ENCODE measurements at places on chromosomes 2 and 18. TPM values are rescaled to one million over a fixed set of nuclear protein-coding genes. Genes with fewer than 3 reads are reported as not detected.

DNA sequence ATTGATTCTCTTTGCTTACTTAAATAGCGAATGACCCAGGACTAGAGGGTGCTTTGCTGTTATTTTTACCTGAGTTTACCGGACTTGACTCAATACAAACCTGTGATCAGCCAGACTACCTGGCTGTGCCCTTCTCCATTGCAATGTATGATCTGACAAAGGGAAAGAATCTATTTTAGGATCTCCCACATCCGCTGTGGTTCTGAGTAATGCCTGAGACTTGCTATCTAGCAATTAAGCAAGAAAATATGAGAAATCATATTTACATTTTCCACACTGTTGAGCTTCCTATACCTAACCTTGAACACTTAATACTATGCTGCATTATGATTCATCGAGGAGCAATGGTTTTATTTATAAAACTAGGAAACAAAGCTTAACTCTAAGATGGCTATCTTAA, 215.2 kb downstream of the RAD51AP2 start:
- no peak overlapping the region for H3K4me3 ChIP-seq
- no peak for DNase-seq
- no peaks in the 10 kb centered on the region for H3K36me3 ChIP-seq

GRCh38 chr2:185245806-185246205, 492.8 kb upstream of the FSIP2 start:
- H3K4me3 ChIP-seq: no peak overlapping the region
- no peak for DNase-seq
- H3K4me1 ChIP-seq: no peaks in the 10 kb centered on the region
- H3K27me3 ChIP-seq: no peaks in the 10 kb centered on the region

DNA sequence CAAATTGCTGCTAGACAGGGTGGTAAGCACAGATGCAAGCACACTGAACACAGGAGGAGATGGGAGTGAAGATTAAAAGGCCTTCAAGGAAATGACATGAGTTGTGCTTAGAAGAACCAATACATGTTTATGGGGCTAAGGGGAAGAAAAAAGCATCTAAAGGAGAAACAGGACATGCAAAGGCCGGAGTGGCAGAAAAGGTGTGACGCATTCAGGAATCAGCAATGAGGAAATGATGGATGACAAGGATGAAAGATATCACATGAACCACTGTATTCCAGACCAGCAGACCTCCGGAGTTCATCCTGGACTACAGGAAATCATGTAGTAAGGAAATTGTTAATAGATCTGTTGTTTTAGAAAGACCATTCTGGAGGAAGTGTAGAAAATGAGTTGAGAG, 42.8 kb downstream of the PPP4R1 start:
- H3K27me3 ChIP-seq: no peaks in the 10 kb centered on the region
- no peak overlapping the region for H3K4me3 ChIP-seq
- no peaks in the 10 kb centered on the region for H3K36me3 ChIP-seq
- DNase-seq: no peak

GAREM2 gene
- total RNA-seq: 1.2 TPM

DNA sequence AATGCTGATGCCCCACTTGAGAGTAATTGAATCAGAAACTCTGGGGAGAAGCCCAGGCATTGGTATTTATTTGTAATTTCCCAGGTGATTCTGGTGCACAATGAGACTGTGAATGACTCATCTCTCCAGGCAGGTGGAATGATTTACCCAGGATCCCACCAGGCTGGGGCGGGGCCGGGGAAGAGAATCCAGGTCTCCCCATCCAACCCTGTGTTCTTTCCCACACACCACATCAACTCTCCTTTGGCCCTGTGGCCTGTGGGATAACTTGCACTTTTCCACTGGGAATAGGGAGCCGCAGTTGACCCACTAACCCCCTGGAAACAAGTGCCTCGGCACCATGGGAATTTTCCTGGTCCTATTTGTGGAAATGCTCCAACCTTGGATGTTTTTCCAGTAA, 409.8 kb downstream of the ZNF521 start:
- H3K27me3 ChIP-seq: no peaks in the 10 kb centered on the region
- DNase-seq: no peak
- no peak overlapping the region for H3K27ac ChIP-seq
- no peak overlapping the region for H3K4me3 ChIP-seq
- no peaks in the 10 kb centered on the region for H3K36me3 ChIP-seq
- no peaks in the 10 kb centered on the region for H3K4me1 ChIP-seq

ALPP gene
- total RNA-seq: not detected

C1GALT1C1L gene
- not detected for total RNA-seq

DNA sequence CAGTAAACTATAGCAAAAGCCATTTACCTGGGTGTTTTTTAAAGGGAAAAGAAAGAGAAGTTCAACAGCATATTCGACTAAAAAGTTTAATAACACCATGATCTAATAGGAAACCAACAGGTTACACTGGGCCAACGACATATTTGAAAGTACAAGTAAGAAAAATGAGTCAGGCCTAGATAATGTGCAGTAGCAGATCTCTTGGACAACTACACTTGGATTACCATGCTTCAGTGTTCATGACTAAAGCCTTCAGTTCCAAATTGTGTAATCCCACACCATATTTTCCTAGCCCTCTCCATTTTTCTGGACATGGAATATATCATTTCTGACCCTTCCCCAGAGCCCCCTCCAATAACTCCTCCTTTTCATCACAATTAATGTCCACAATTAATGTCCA, 39.1 kb upstream of the FIGN start:
- DNase-seq: no peak
- no peak overlapping the region for H3K27ac ChIP-seq
- no peaks in the 10 kb centered on the region for H3K27me3 ChIP-seq

GRCh38 chr2:233681521-233682099, at the start of gene UGT1A7:
Gene UGT1A7 (plus strand): TSS chr2:233681901. CDS start chr2:233681938, 37 bp downstream.
- H3K4me1 ChIP-seq: no peaks in the 10 kb centered on the region
- DNase-seq: no peak
- H3K27me3 ChIP-seq: no peaks in the 10 kb centered on the region
- H3K4me3 ChIP-seq: no peak within 1 kb of the TSS
- H3K36me3 ChIP-seq: no peaks in the 10 kb centered on the region
- no peak within 1 kb of the TSS for H3K27ac ChIP-seq

- DNase-seq: no peak
- no peak overlapping the region for H3K27ac ChIP-seq
- no peaks in the 10 kb centered on the region for H3K27me3 ChIP-seq
These were observed 574.2 kb downstream of the CCDC85A start for GRCh38 chr2:56757884-56758545.

GRCh38 chr2:203177361-203177760, 61.5 kb upstream of the CYP20A1 start:
- H3K4me1 ChIP-seq: no peaks in the 10 kb centered on the region
- no peaks in the 10 kb centered on the region for H3K36me3 ChIP-seq
- DNase-seq: no peak
- no peaks in the 10 kb centered on the region for H3K27me3 ChIP-seq
- no peak overlapping the region for H3K4me3 ChIP-seq

TLX2 gene
- not detected for total RNA-seq

DNA sequence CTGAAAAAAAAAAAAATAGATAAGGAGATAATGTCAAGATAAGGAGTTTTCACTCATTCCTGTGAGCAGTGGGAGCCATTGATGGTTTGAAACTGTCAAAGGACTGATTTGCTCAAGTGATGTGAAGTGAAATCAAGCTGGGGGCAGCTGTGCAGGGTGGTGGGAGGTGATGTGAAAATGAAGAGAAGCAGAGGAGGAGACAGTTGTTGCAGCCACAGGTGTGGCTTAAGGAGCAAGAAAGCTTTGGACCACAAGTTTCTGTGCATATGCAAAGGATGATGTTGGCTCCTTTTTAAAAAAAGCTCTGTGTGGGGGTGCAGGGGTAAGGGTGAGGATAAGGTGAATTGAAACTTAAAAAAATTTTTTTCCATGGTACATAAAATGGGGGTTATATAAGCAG, 8.3 kb downstream of the EFR3B start:
- H3K27ac ChIP-seq: no peak overlapping the region
- no peaks in the 10 kb centered on the region for H3K27me3 ChIP-seq
- no peak overlapping the region for H3K4me3 ChIP-seq
- no peak for DNase-seq

RGPD3 gene
- total RNA-seq: not detected

GRCh38 chr2:112187046-112187715, 49.0 kb downstream of the FBLN7 start:
- no peak for DNase-seq
- H3K27ac ChIP-seq: no peak overlapping the region
- no peaks in the 10 kb centered on the region for H3K36me3 ChIP-seq
- no peaks in the 10 kb centered on the region for H3K4me1 ChIP-seq

- no peak overlapping the region for H3K27ac ChIP-seq
- H3K4me3 ChIP-seq: no peak overlapping the region
- H3K4me1 ChIP-seq: no peaks in the 10 kb centered on the region
- no peak for DNase-seq
These were observed 178.9 kb downstream of the CAPN13 start for GRCh38 chr2:30628341-30628740.

- H3K36me3 ChIP-seq: no peaks in the 10 kb centered on the region
- DNase-seq: no peak
- H3K27ac ChIP-seq: no peak overlapping the region
- no peaks in the 10 kb centered on the region for H3K27me3 ChIP-seq
- H3K4me1 ChIP-seq: no peaks in the 10 kb centered on the region
These were observed 248.7 kb downstream of the SOX11 start for GRCh38 chr2:5940596-5941535.

GRCh38 chr2:239666855-239667376, 266.1 kb upstream of the HDAC4 start:
- H3K36me3 ChIP-seq: no peaks in the 10 kb centered on the region
- no peaks in the 10 kb centered on the region for H3K4me1 ChIP-seq
- no peak for DNase-seq
- H3K27me3 ChIP-seq: no peaks in the 10 kb centered on the region

GRCh38 chr2:216206041-216206703, 97.0 kb downstream of the XRCC5 start:
- no peak overlapping the region for H3K4me3 ChIP-seq
- DNase-seq: no peak
- H3K4me1 ChIP-seq: no peaks in the 10 kb centered on the region
- no peak overlapping the region for H3K27ac ChIP-seq

GRCh38 chr18:49479381-49480137, 7.5 kb downstream of the C18orf32 start:
- DNase-seq: no peak
- no peaks in the 10 kb centered on the region for H3K27me3 ChIP-seq
- no peak overlapping the region for H3K4me3 ChIP-seq
- H3K36me3 ChIP-seq: no peaks in the 10 kb centered on the region
- H3K27ac ChIP-seq: no peak overlapping the region

NEU2 gene
- not detected for total RNA-seq

CHRNG gene
- total RNA-seq: not detected

- H3K4me1 ChIP-seq: no peaks in the 10 kb centered on the region
- H3K4me3 ChIP-seq: no peak overlapping the region
- H3K27ac ChIP-seq: no peak overlapping the region
- no peak for DNase-seq
These were observed 455.4 kb downstream of the CMPK2 start for GRCh38 chr2:6410313-6410712.

DSG2 gene
- 7.5 TPM for total RNA-seq

GRCh38 chr18:13141209-13141608, 77.4 kb upstream of the LDLRAD4 start:
- DNase-seq: no peak
- H3K4me3 ChIP-seq: no peak overlapping the region
- no peaks in the 10 kb centered on the region for H3K4me1 ChIP-seq
- no peaks in the 10 kb centered on the region for H3K36me3 ChIP-seq
- H3K27ac ChIP-seq: no peak overlapping the region

IGFBP5 gene
- total RNA-seq: 569 TPM

DNA sequence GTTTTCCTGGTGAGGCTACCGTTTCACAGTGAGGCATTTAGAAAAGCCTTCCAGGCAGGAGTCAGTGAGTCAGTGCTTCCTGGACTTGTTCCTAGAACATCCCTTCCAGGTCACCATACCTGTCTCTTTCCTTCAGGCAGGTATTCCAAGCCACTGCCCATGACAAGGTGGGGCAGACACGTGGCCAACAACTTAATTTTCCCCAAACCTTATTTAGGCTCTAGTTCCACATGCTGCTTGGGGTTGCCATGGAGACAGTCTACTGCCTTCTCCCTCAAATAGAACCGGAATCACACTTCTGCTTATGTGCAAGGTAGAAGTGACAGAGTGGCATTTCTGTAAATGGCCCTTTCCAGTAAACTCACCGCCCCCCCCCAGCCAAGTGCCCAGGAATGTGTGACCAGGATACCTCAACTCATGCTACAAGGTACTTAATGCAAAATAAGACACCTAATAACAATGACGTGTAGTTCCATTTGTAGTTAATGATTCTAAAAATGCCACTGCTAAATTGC, 258.3 kb downstream of the PRKCE start:
- no peak overlapping the region for H3K4me3 ChIP-seq
- no peaks in the 10 kb centered on the region for H3K4me1 ChIP-seq
- no peak overlapping the region for H3K27ac ChIP-seq

ADAM23 gene
- 3.6 TPM for total RNA-seq

DCDC2C gene
- not detected for total RNA-seq

ANO7 gene
- total RNA-seq: 3.8 TPM

- no peaks in the 10 kb centered on the region for H3K36me3 ChIP-seq
- H3K4me3 ChIP-seq: no peak overlapping the region
- no peaks in the 10 kb centered on the region for H3K4me1 ChIP-seq
- H3K27ac ChIP-seq: no peak overlapping the region
- H3K27me3 ChIP-seq: no peaks in the 10 kb centered on the region
These were observed 1338.0 kb upstream of the ACVR2A start for GRCh38 chr2:146506851-146507250.

DNA sequence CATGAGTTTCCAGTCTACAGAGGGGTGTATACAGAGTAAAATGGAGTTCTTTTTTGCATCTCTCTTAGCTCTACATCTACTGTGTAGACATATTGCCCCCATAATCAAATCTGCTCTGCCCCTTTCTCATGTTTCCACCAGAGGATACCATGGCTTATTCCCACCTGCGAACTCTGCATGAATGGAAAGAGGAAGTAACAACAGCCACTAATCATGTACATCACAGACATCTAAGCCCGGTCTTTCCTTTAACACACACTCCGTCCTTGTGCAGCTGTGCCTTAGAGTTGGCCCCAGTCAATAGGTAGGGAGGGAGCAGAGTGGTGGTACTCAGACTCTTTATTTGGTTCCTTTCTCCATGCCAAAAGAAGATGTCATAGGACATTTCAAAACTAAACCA, 147.3 kb upstream of the NRP2 start:
- no peak for DNase-seq
- H3K4me1 ChIP-seq: no peaks in the 10 kb centered on the region
- no peak overlapping the region for H3K4me3 ChIP-seq
- H3K36me3 ChIP-seq: no peaks in the 10 kb centered on the region

- no peak overlapping the region for H3K27ac ChIP-seq
- no peaks in the 10 kb centered on the region for H3K36me3 ChIP-seq
- no peak for DNase-seq
- no peaks in the 10 kb centered on the region for H3K4me1 ChIP-seq
- H3K4me3 ChIP-seq: no peak overlapping the region
- no peaks in the 10 kb centered on the region for H3K27me3 ChIP-seq
These were observed 378.4 kb downstream of the RND3 start for GRCh38 chr2:150109028-150109427.

CFC1 gene
- total RNA-seq: 0.62 TPM

SCYGR3 gene
- total RNA-seq: not detected
